ENCODE measurements at places on chromosomes 16 and 17. TPM values are rescaled to one million over a fixed set of nuclear protein-coding genes. Genes with fewer than 3 reads are reported as not detected.
A peak's percentile ranks its signal among the peaks of the same experiment; 100 is the strongest.

GRCh38 chr16:86079255-86079885, 180.4 kb downstream of the IRF8 start:
- no peak overlapping the region for H3K27ac ChIP-seq
- no peaks in the 10 kb centered on the region for H3K36me3 ChIP-seq
- H3K4me1 ChIP-seq: no peaks in the 10 kb centered on the region

- H3K27me3 ChIP-seq: no peaks in the 10 kb centered on the region
- H3K4me3 ChIP-seq: no peak overlapping the region
- no peak for DNase-seq
- H3K27ac ChIP-seq: no peak overlapping the region
- no peaks in the 10 kb centered on the region for H3K36me3 ChIP-seq
- no peaks in the 10 kb centered on the region for H3K4me1 ChIP-seq
These were observed 399.9 kb downstream of the WWOX start for GRCh38 chr16:78499399-78499798.

DNA sequence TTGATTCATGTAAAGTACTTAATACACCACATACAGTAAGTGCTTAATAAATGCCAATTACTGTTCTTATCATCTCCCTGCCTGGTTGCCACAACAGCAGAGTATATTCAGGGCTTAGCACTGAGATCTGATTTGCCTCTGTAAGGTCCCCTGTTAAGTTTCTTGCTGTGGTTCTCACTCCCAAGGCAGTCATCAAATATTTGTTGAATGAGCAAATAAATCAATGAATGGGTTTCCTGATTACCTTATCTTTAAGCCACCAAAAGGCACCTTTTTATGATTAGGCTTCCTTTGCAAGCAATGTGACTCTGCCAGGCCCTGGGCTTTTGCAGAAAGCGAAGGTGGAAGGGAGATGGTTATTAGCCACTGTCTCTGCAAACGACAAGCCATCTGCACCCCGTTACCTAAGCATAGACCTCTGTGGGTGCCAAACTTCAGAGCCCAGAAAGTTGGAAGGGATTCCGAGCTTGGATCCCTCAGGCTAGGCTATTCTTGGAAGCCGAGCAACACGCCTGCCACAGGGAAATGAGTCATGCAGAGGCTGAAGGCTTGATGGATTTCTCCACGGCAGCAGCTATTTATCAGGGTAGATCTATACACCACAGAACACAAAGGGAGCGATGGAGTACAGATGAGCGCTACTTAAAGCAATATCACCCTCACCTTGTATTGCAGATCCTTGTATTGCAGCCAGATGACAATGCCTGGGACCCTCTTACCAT, 102.0 kb downstream of the GRIN2A start:
- no peak for DNase-seq
- H3K36me3 ChIP-seq: no peaks in the 10 kb centered on the region
- H3K4me3 ChIP-seq: no peak overlapping the region
- H3K27ac ChIP-seq: no peak overlapping the region
- H3K27me3 ChIP-seq: no peaks in the 10 kb centered on the region

Gene GNAO1
- 3.0 TPM for total RNA-seq

Gene UMOD
- not detected for total RNA-seq

GRCh38 chr16:16019488-16019887, 70.1 kb downstream of the ABCC1 start:
- H3K27me3 ChIP-seq: no peaks in the 10 kb centered on the region
- no peak overlapping the region for H3K27ac ChIP-seq
- peaks cover 60% of the 10 kb centered on the region for H3K36me3 ChIP-seq
- no peak overlapping the region for H3K4me3 ChIP-seq
- DNase-seq: no peak

DNA sequence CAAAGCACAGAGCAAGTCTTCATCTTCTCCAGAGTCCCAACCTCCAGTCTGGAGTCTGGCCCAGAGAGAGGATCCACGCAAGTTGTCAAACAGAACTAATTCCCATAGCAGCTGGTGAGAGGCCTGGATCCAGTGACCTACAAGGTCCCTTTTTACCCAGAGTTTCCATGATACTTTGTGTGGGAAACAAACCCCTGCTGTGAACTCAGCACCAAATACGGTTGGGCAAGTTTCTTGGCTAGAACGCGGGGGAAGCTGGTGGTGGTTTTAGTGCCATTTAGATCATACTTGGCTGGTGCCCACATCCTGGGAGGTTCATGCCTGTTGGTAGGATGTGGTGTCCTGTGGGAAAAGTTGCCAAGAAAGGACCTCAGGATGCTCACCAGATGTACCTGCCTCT, 18.1 kb downstream of the TMC7 start:
- H3K27me3 ChIP-seq: no peaks in the 10 kb centered on the region
- H3K36me3 ChIP-seq: no peaks in the 10 kb centered on the region
- H3K4me1 ChIP-seq: no peaks in the 10 kb centered on the region
- no peak overlapping the region for H3K27ac ChIP-seq
- no peak for DNase-seq

Gene HOXB1
- not detected for total RNA-seq

- H3K27me3 ChIP-seq: no peaks in the 10 kb centered on the region
- peak overlapping the region; percentile 43 for H3K27ac ChIP-seq
- H3K36me3 ChIP-seq: peaks cover 75% of the 10 kb centered on the region
- no peak overlapping the region for H3K4me3 ChIP-seq
- DNase-seq: peak; percentile 51
- peaks cover 28% of the 10 kb centered on the region for H3K4me1 ChIP-seq
These were observed 23.2 kb upstream of the CYTH1 start for GRCh38 chr17:78805301-78805700.

GRCh38 chr17:80704381-80704819, 159.8 kb downstream of the RPTOR start:
- H3K27ac ChIP-seq: peak overlapping the region; percentile 44
- H3K4me3 ChIP-seq: no peak overlapping the region

GRCh38 chr17:81870981-81871386, at the start of gene ARHGDIA:
Gene ARHGDIA (minus strand): TSS chr17:81871337. CDS start chr17:81869930, 1,407 bp downstream.
- peaks cover 16% of the 10 kb centered on the region for H3K36me3 ChIP-seq
- peaks cover 48% of the 10 kb centered on the region for H3K4me1 ChIP-seq
- H3K27ac ChIP-seq: peak within 1 kb of the TSS; percentile 97
- H3K27me3 ChIP-seq: no peaks in the 10 kb centered on the region
- no peak for DNase-seq

GRCh38 chr16:65574326-65574966, 452.6 kb upstream of the CDH11 start:
- H3K36me3 ChIP-seq: no peaks in the 10 kb centered on the region
- no peaks in the 10 kb centered on the region for H3K4me1 ChIP-seq
- no peaks in the 10 kb centered on the region for H3K27me3 ChIP-seq
- no peak overlapping the region for H3K27ac ChIP-seq
- no peak overlapping the region for H3K4me3 ChIP-seq
- DNase-seq: no peak

DNA sequence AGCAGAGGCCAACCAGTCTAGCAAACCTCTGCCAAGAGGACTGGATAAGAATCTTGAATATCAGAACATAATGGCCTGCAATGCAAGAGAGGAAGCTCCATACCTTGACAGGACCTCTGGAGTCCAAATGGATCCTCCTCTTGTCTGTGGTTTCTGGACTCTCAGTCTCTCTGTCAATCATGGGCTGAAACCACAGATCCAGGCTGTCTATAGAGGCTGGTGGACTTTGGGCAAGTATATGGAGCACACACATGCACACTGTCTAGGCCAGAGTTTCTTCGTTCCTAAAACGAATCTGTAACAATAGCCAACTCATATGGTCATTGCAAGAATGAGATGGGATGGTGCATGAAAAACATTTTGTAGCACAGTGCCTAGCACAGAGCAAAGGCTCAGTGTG, 37.7 kb downstream of the NLRC5 start:
- no peaks in the 10 kb centered on the region for H3K27me3 ChIP-seq
- peaks cover 80% of the 10 kb centered on the region for H3K36me3 ChIP-seq
- DNase-seq: no peak
- peaks cover 57% of the 10 kb centered on the region for H3K4me1 ChIP-seq
- H3K27ac ChIP-seq: no peak overlapping the region
- H3K4me3 ChIP-seq: no peak overlapping the region

GRCh38 chr17:38711792-38712571, 6.9 kb downstream of the MLLT6 start:
- no peak for DNase-seq
- no peak overlapping the region for H3K4me3 ChIP-seq
- H3K4me1 ChIP-seq: peaks cover 16% of the 10 kb centered on the region
- H3K27me3 ChIP-seq: no peaks in the 10 kb centered on the region
- no peak overlapping the region for H3K27ac ChIP-seq

GRCh38 chr16:67406111-67406971, 9.9 kb downstream of the ZDHHC1 start:
- DNase-seq: no peak
- H3K4me1 ChIP-seq: no peaks in the 10 kb centered on the region
- H3K36me3 ChIP-seq: no peaks in the 10 kb centered on the region

Gene SSTR5
- not detected for total RNA-seq

Gene ITFG1
- total RNA-seq: 35.9 TPM

GRCh38 chr16:17291289-17291688, 179.5 kb downstream of the XYLT1 start:
- no peaks in the 10 kb centered on the region for H3K36me3 ChIP-seq
- H3K4me3 ChIP-seq: no peak overlapping the region
- H3K27ac ChIP-seq: no peak overlapping the region
- H3K4me1 ChIP-seq: no peaks in the 10 kb centered on the region

- no peak for DNase-seq
- H3K4me3 ChIP-seq: peak overlapping the region; percentile 87
These were observed 47.1 kb downstream of the VMP1 start for GRCh38 chr17:59754552-59754951.

GRCh38 chr16:29984137-29984763, 10.6 kb downstream of the TAOK2 start:
- no peak for DNase-seq
- H3K36me3 ChIP-seq: peaks cover 77% of the 10 kb centered on the region
- H3K4me1 ChIP-seq: no peaks in the 10 kb centered on the region
- H3K27ac ChIP-seq: no peak overlapping the region

GRCh38 chr17:70270554-70270953, 101.2 kb downstream of the KCNJ2 start:
- no peaks in the 10 kb centered on the region for H3K27me3 ChIP-seq
- DNase-seq: no peak
- H3K36me3 ChIP-seq: no peaks in the 10 kb centered on the region
- no peak overlapping the region for H3K27ac ChIP-seq
- no peaks in the 10 kb centered on the region for H3K4me1 ChIP-seq
